ENCODE measurements at places on chromosomes 2 and 18. TPM values are rescaled to one million over a fixed set of nuclear protein-coding genes. Genes with fewer than 3 reads are reported as not detected.

The SEPTIN2 gene
- 255 TPM for total RNA-seq

The PTPRN gene
- total RNA-seq = 0.24 TPM

The CABLES1 gene
- 2.2 TPM for total RNA-seq

The KCNE4 gene
- not detected for total RNA-seq

DNA sequence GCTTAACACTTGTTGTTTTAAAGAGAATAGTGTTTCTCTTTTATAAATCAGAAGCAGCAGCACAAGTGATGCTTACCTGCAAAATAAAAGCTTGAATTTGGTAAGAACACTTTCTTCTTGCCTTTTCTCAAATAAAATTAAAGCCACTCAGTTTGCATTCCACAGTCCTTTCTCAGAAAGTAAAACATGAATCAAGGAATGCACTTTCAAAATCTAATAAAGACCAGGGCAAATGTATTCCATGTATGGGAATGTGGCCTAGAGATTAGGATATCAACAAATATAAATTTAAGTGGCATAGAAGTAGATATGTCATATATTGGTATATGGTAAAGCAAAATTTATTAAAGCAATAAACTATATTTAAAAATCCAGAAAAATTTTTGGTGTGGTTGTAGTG lies 352.8 kb downstream of the THSD7B start:
- no peak for DNase-seq

GRCh38 chr18:53950545-53950944 lies 273.9 kb downstream of the MBD2 start:
- DNase-seq = no peak

DNA sequence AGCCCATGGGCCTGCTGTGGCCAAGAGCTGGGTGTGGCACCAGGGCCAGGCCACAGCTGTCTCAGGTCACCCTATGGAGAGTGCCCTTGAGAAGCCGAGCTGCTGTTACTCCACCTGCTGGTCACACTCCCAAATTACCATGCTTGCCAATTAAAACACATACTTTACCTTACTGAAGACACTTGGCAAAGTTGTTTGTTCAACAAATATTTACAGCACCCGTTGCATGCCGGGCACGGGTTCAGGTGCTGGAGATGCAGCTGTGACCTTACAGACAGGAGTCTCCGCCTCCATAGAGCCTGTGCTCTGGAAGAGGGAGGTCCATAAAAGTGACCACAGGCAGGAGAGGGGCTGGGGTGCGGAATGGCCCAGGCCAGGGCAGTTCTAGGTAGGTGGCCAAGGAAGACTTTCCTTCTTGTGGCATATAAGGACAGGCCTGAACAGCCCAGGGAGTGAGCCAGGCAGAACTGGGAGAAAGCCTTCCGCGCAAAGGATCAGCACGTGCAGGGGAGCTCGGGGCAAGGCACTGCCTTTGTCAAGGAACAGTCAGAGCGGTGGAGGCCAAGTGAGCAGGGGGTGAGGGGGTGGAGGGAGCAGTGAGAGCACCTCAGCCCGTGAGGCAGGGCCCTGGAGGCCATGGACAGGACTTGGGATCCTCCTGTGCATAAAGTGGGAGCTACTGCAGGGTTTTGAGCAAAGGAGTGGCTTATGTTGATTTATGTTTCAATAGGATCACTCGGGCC lies 23.6 kb upstream of the RBM44 start:
- DNase-seq = peak; percentile 62

- no peak for DNase-seq
Measured at GRCh38 chr18:22470248-22471235, 52.8 kb upstream of the CTAGE1 start.

DNA sequence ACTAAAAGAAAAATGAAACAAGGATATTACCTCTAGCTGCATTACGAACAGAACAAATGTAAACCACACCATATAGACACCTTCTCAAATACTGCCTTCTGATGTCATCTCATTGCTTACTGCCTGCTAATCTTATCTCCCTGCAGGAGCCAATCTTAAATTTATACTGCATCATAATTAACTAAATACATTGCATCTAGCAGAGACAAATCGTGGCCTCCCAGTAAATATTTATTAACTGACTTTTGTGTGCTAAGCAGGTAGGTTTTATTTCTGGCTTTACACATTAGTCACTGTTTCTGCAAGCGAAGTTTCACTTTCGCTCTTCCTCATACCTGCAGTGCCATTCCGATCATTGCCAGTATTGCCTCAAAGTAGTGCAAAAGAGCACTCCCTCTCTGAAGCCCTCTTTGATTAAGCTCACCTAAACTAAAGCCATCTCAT lies 67.5 kb downstream of the SPATS2L start:
- peak; percentile 57 for DNase-seq
